ENCODE measurements at places on chromosomes 2 and 18.

GRCh38 chr2:72916743-72917137, 579 bp upstream of the EMX1 start:
- DNase-seq = no peak

GRCh38 chr2:65420712-65421431, 11.5 kb downstream of the SPRED2 start:
- no peak for DNase-seq

GRCh38 chr18:59033359-59033758, 106.3 kb upstream of the SEC11C start:
- DNase-seq = no peak

GRCh38 chr2:136110526-136110925, 7.4 kb downstream of the CXCR4 start:
- no peak for DNase-seq

DNA sequence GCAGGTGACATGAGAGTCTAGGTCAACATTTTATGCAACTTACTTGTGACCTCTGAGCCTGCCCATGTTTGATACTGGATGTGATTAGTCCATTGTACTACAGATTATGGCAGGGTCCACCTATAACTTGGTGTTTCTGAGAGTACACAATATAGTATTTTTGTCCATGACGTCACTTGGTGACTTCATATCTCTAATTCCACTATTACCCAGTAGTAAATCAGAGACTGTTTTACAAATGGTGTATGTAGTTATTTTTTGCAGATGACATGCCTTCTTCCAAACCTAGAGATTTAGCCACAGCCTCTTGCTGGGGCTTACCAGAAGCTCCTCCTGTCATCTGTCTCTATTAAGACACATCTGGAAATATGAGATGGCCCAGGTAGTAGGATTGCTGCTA, 24.6 kb upstream of the TMX3 start:
- DNase-seq = no peak

GRCh38 chr2:105522645-105523044, 123.8 kb upstream of the FHL2 start:
- no peak for DNase-seq

DNA sequence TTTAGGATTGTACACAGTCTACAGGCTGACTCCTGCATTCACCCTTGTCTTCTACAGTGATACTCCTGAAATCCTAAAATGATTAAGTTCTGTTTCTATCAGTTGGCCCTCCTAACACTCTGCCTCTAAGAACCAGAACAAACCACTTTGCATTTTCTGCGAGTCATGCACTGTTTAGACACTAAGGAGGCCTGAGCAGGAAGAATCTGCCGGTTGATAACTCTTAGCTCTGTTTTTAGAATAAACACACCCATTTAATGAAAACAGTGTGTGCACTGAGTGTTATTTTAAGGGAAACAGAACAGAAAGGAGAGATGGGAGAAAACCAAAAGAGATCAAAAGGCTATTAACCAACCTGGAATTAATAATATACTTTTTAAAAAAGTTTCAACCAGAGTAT, 22.9 kb upstream of the SSB start:
- DNase-seq = no peak

GRCh38 chr2:74261204-74261864, 62.9 kb downstream of the MTHFD2 start:
- no peak for DNase-seq

- no peak for DNase-seq
Measured at GRCh38 chr2:231936491-231936890, 10.3 kb upstream of the NPPC start.
